ENCODE measurements at places on chromosomes 6 and 20.

- peaks cover 4% of the 10 kb centered on the region for H3K36me3 ChIP-seq
- H3K27me3 ChIP-seq: peaks cover 20% of the 10 kb centered on the region
- H3K4me3 ChIP-seq: peak overlapping the region; percentile 70
- peak overlapping the region; percentile 57 for H3K27ac ChIP-seq
These were observed 49.3 kb downstream of the PRR18 start for GRCh38 chr6:166258854-166259276.

DNA sequence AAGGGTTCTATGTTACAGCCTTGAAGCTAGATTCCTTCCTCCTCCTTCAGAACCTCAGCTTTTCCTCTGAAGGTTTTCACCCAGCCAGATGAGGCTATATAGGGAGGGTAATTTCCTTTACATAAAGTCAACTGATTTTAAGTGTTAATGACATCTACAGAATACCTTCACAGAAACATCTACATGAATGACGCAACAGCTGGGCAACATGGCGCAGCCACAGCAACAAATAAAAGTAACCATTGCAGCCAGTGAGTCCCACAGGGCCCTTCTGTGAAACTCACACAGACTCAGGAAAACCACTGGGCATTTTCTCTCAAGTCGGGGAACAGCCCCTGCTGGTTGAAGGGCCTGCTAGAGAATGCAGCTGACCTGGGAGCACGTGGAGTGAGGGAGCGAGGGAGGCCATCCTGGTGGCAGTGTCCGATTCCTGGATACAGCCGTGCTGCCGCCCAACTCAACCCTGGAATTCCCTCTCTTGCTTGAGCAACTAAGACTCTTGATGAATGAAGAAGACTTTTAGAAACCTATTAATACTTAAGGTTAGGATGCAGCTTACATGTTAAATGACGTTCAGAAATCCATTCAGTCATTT is 176.4 kb downstream of the PACRG start:
- H3K4me3 ChIP-seq: no peak overlapping the region
- no peaks in the 10 kb centered on the region for H3K27me3 ChIP-seq
- H3K36me3 ChIP-seq: no peaks in the 10 kb centered on the region
- no peak overlapping the region for H3K27ac ChIP-seq
- no peak for DNase-seq
- no peaks in the 10 kb centered on the region for H3K4me1 ChIP-seq

DNA sequence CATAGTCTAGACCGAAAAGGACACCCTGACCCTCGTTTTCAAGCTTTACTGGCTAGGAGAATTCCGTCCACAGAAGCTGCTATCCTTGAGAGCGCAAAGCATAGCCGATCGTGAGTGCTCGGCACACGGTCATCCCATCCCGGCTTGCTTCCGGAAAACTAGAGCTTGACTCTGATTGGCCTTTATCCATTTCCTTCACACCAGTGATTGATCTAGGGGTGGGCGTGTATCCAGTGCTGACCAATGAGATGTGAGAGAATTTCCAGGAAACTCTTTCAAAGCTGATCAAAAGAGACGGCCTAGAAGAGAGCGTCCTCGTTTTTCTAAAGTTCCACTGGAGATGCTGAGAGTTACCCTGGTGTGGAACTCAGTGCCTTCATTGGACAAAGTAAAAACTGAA is 41.0 kb upstream of the NFATC2 start:
- no peak for DNase-seq
- H3K4me3 ChIP-seq: no peak overlapping the region
- no peak overlapping the region for H3K27ac ChIP-seq
- peaks cover 25% of the 10 kb centered on the region for H3K27me3 ChIP-seq
- peaks cover 2% of the 10 kb centered on the region for H3K4me1 ChIP-seq
- no peaks in the 10 kb centered on the region for H3K36me3 ChIP-seq

- no peaks in the 10 kb centered on the region for H3K27me3 ChIP-seq
- H3K27ac ChIP-seq: no peak overlapping the region
- H3K4me1 ChIP-seq: peaks cover 10% of the 10 kb centered on the region
- no peak overlapping the region for H3K4me3 ChIP-seq
These were observed 1.5 kb upstream of the SLA2 start for GRCh38 chr20:36647196-36648121.

DNA sequence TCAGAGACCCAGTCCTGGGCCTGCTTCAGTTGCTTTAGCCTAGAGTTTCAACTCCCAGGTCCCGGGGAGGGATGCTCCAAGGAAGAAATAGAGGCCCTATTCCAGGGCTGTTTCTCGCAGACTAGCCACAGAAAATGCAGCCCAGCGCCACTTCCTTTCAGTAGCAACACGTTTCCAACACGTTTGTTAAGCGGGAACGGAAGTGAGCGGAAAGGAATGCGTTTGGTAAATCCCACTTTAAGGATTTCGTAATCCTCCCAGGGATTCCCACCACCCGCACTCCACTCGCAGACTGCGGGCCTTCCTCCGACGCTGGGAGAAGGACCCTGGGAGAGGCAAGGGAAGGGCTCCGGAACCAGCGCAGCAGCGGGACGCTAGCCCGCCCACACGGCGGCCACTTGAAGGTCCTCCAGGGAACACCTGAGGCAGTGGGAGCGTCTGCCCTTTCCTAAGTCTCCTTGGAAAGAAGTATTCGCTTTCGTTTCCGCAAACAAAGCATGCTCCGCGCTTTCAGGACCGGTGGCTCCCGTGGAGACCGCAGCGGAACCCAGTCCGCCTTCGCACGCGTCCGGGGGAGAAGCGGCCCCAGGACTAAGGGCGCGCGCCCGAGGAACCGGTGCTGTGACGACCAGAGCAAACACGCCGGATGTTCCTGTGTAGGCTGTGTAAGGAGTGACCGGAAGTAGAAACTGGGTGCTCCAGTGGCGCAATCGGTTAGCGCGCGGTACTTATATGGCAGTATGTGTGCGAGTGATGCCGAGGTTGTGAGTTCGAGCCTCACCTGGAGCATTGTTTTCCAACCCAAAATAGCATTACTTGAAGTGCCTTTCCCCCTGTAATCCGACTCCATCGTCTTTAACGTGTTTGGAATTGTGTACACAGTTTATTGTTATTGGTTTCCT is 227.6 kb upstream of the PRSS16 start:
- peak overlapping the region; percentile 81 for H3K4me3 ChIP-seq
- peak; percentile 49 for DNase-seq
- H3K27ac ChIP-seq: peak overlapping the region; percentile 88
- H3K36me3 ChIP-seq: peaks cover 5% of the 10 kb centered on the region

GRCh38 chr20:49620364-49621240 is 52.7 kb upstream of the PTGIS start:
- H3K27me3 ChIP-seq: peaks cover 13% of the 10 kb centered on the region
- H3K4me1 ChIP-seq: peaks cover 23% of the 10 kb centered on the region
- peak overlapping the region; percentile 69 for H3K4me3 ChIP-seq
- DNase-seq: peak; percentile 83

DNA sequence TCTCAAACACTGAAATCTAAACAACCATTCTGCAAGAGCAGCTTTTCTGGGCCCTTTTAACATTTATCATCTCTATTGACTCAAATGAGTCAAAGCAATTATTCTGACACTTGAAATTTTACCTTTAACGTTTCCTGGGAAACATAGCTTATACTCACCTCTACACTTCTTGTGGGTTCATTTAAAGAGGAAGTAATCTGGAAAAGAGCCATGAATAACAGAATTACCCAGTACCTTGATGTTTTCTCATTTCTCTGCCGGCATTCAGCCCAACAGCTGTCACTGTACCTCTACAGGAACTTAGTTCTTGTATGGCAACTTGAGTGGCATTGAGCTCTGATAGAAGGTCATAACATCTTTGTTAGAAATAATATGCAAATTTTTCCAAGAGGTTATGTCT is 272.2 kb downstream of the KCNQ5 start:
- H3K27me3 ChIP-seq: no peaks in the 10 kb centered on the region
- H3K27ac ChIP-seq: no peak overlapping the region
- H3K36me3 ChIP-seq: peaks cover 12% of the 10 kb centered on the region
- H3K4me3 ChIP-seq: no peak overlapping the region

DNA sequence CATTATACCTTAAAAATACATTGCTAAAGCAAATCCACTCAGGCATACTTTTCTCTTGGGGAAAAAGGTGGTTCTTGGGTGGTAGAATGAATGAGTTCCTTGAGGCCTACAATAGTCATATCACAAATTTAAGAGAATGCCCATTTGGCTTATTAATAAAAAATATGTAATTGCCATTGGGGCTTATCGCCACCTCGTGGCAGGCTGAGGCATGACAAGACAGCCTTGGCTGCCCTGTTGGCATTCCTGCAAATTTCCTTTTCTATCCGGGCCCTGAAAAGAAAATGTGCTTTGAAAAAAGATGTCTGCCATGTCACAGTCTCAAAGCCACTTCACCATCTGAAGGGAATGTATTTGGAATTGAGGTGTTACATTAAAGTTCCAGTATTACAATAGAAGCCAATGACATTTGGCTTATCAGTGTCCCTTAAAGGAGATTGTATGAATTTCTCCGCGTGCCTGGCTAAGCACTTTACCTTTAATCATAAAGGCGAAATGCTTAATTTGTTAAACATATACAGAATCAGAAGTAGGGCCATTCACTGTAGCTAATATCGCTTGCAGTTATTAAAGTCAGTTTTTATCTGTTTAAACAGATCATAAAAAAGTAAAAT is 188.3 kb upstream of the ZFP64 start:
- no peaks in the 10 kb centered on the region for H3K36me3 ChIP-seq
- no peaks in the 10 kb centered on the region for H3K4me1 ChIP-seq
- H3K27ac ChIP-seq: no peak overlapping the region
- H3K27me3 ChIP-seq: peaks cover 19% of the 10 kb centered on the region
- H3K4me3 ChIP-seq: no peak overlapping the region

- no peak overlapping the region for H3K27ac ChIP-seq
- no peaks in the 10 kb centered on the region for H3K4me1 ChIP-seq
- H3K4me3 ChIP-seq: no peak overlapping the region
These were observed 195.3 kb downstream of the SLC24A3 start for GRCh38 chr20:19407736-19408135.

- H3K4me1 ChIP-seq: peaks cover 13% of the 10 kb centered on the region
- H3K27ac ChIP-seq: peak overlapping the region; percentile 31
- DNase-seq: no peak
- no peaks in the 10 kb centered on the region for H3K27me3 ChIP-seq
These were observed 34.2 kb downstream of the DTNBP1 start for GRCh38 chr6:15628499-15629131.

DNA sequence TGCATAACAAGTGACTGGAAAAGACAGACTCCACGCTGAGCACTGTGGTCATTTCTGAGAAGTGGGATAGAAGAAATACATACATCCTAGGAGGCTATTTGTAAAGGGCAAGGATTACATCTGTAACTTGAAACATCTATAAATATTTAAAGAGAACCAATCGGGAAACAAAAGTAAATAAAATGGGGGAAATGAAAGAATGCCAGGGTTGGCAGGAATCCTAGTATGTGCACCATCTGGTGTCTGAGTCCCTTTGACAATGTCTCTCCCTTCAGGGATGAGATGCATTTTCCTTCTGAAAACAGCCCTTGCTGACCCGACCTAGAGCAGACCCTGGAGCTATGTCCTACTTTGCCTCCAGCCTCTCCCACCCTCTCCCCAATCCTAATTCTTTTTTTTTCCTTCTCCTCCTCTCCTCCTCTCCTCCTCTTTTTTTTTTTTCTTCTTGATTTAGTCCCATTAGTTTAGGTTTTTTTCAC is 53.2 kb downstream of the VSTM2L start:
- H3K4me1 ChIP-seq: no peaks in the 10 kb centered on the region
- peaks cover 23% of the 10 kb centered on the region for H3K27me3 ChIP-seq
- no peak overlapping the region for H3K4me3 ChIP-seq
- DNase-seq: no peak
- no peak overlapping the region for H3K27ac ChIP-seq

DNA sequence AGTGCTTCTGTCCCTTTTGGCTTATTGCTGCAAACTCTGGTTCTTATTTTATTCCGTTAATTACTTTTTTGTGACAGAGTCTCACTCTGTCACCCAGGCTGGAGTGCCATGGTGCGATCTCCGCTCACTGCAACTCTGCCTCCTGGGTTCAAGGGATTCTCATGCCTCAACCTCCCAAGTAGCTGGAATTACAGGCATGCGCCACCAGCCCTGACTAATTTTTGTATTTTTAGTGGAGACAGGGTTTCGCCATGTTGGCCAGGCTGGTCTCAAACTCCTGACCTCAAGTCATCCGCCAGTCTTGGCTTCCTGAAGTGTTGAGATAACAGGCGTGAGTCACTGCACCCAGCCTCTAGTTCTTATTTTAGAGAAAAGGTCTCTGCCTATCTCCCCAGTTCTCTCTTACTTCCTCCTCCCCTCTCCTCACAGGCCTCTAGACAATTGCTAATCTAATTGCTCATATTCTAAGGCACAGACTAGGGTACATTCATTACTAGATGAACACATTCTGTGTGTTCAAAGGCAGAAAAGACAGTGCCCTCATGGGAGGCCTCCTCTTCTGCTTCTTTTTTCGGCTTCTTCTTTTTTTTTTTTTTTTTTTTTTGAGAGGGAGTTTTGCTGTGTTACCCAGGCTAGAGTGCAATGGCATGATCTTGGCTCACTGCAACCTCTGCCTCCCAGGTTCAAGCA is 27.0 kb downstream of the EDEM2 start:
- H3K4me1 ChIP-seq: no peaks in the 10 kb centered on the region
- H3K27ac ChIP-seq: peak overlapping the region; percentile 89
- DNase-seq: no peak
- peaks cover 58% of the 10 kb centered on the region for H3K36me3 ChIP-seq

Data from stimulated activated naive B cell treated with anti-CD40 and anti-IgM and Interleukin-4, amounts not matched to agents 10 μg/mL and 1 μg/mL and 100 μg/mL, for 72 hours (primary cell).